Common myeloid progenitor, CD34-positive (primary cell): ENCODE measurements at places on chromosomes 7 and 10.

- DNase-seq = no peak
These were observed 82.6 kb downstream of the JMJD1C start for GRCh38 chr10:63383141-63383540.

DNA sequence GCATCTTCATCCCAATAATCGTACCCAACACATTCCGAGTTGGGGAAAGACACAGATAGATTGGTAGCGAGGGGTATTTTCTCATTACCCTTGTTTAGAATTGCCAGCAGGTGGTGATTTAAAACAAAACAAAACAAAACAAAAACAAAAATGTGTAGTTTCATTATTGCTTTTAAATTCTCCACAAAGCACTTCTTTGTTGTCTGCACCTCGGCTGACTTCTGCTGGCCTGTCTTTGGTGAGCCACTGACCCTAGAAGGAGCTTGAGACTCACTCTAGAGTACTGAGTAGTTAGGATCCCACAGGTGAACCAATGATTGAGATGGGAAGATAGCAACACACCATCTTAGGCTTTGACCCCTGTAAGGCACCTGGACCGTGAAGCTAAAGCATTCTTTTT, 105.4 kb upstream of the BET1 start:
- no peak for DNase-seq

- no peak for DNase-seq
These were observed 94.5 kb downstream of the COL26A1 start for GRCh38 chr7:101457001-101457750.

DNA sequence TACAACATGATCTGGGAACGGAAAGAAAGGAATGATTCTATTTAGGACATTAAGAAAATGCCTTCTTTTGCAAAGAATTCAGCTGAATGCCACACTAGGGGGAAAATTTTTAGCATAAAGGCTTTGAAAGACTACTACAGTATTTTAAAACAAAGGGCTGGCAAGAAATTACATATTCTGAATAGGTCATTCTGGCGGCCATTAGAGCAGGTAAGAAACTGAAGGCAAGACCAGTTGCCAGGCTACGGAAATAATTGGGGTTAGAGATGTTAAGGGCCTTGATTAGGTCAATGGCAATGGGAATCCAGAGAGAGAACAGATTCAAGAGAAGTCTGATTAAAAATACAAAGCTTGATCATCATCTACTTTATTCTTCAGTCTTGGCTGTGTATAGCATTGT, 3.8 kb upstream of the HECTD2 start:
- DNase-seq = no peak

DNA sequence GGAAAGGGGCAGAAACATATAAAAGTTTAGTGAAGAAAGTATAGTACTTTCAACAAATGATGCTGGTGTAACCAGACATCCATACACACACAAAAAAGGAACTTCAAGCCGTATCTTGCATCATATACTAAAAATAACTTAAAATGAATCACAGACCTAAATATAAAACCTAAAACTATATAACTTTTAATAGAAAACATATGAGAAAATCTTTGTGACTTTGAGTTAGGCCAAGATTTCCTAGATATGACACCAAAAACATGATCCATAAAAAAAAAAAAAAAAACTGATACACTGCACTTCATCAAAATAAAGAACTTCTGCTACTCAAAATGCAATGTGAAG, 40.9 kb downstream of the NUDCD3 start:
- DNase-seq = peak; percentile 15

DNA sequence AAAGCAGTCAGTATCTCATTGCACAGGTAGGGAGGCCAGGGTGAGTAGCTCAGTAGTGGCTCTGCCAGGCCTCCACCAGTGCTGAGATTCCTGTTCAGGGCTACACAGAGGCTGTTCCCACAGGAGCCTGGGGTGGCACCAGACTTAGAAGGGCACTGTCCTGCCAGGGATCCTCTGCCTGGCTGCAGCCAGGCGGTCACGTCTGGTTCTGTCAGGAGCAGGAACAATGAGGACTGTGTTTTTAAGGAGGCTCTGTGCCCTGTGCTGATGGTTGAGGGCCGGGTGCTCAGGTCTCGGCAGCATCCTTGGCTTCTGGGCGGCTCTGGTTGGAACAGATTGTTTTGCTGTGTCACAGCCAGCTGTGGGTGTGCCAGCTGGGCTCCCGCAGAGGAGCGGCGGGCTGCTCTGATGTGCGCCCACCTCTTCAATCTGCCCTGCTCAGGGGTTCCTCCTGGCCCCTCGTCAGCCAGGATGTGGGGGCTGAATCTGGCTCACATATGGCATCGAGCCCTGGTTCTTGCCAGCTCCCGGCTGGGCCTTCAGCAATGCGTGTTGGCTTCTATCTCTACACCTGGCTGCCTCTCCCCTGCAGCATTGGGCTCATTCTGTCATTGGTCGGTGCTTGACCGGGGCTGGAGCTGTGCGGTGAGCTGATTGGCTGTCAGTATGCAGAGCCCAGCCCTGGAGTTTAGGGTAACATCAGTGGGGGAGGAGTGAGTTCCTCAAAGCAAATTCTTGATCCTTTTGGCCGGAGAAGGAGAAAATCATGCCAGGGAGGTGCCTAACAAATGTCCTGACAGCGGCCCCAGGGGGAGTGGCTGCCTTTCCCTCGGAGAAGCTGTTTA, 41.2 kb downstream of the TACR2 start:
- peak; percentile 67 for DNase-seq

- DNase-seq = no peak
These were observed 685.3 kb upstream of the GALNT17 start for GRCh38 chr7:70446448-70447143.

DNA sequence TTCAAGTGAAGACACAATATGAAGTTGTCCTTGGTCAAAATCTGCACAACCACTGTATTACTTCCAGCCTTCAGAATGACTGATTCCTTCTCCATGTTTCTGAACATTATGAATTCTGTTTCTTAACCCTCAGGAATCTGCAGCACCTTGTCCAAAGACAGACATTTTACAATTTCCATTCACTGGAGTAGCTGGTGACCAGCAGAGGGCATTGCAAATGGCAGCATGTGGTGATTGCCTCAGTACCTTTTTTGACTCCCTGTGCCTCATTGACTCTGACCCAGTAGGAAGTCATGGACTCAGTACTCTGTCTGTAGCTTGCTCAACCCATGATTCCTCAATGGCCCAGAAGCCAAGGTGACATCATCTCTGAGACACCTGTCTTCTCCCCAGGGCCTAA, 879 bp upstream of the VPS41 start:
- no peak for DNase-seq

GRCh38 chr7:98456866-98457265, 56.0 kb upstream of the BAIAP2L1 start:
- no peak for DNase-seq

DNA sequence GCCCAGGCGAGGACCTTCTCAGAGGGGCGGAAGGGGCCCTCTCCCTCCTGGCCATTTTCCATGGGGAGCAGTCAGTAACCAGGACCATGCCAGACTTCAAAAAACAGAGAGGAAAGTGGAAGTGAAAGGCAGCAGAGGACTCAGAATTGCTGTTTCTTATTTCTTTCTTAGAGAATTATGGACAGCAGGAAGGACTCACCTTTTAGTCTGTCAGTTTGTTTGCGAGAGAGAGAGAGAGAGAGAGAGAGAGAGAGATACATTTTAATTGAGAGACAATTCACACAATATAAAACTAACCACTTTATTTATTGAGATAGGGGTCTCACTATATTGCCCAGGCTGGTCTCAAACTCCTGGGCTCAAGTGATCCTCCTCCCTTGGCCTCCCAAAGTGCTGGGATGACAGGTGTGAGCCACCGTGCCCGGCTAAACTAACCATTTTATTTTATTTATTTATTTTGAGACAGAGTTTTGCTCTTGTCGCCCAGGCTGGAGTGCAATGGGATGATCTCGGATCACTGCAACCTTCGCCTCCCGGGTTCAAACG, 24.5 kb downstream of the SCD start:
- no peak for DNase-seq

DNA sequence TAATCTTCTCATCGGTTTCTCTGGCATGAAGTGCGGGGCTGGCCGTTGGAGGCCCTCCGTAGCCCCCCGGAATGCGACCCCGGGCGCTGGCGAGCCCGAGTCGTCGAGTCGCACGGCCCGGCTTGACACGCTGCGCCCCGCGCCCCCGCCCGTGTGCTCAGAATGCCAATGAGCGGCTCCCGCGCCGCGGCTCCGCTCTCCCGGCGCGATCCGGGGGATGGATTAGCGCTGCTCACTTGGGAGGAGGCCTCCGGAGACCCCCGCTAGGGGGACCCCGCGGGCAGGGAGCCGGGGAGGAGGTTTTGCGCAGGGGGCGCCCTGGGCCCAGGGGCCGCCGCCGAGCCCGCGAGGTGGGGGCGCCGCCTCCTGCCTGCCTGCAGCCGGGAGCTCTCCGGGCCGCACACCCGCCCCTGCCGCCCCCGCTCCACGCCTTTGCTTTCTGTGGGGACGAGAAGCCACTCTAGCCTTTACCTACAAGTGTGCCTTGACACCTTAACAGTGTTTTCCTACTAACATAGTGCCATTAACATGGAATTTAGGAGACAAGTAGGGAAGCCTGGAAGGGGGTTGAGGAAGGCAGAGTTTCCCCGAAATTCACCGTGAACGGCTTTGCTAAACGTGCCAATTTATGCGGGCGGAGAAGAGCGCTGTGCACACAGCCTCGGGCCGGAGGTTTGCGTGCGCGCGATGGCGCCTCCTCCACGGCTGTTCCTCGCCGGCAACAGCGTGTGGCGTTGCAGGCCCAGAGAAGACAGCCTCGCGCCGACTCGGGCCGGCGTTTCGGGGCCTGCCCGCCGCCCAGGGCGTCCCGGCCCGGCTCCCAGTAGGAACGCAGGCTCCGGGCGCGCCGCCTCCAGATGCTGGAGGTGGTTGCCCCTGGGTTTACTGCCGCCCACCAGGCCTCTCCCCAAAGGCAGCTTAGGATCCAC, 7.1 kb downstream of the SHH start:
- DNase-seq = peak; percentile 68

DNA sequence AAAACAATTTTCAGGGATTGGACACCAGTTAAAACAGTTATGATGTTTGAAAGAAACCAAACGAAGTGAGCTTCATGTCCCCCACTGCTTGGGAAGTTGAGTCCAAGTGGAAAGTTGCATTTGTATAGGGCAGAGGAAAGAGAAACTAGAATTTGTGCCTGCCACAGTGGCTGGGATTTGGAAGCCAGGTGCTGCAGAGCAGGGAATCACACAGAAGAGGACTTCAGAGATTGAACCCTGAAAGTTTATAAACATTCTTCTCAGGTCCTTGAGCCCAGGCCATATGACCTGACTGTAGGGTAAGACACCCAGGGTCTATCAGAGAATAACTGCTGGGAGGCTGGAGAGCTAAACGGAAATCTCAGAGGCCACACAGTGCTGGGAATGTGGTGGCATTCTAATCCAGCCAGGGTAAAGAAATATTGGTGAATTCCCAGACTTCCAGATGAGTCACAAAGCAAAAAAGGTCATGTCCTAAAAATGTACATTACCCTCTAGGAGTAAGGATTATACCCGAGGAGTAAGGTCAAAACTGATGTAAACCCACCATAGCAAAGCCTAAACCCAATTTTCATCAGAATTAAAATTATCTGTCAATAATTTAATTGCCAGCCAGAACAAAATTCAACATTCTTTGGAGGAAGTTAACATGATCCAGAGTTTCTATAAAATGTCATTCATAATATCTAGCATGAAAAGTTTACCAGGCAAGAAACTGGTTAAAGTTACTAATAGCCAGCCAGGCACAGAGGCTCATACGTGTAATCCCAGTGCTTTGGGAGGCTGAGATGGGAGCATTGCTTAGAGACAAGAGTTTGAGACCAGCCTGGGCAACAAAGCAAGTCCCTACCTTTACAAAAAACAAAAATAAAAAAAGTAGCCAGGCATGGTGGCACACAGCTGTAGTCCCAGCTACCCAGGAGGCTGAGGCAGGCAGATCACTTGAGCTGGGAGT, 31.2 kb downstream of the TOMM7 start:
- DNase-seq = no peak

GRCh38 chr10:73932620-73933112, 21.7 kb downstream of the PLAU start:
- peak; percentile 70 for DNase-seq

GRCh38 chr10:132382231-132382922, 14.6 kb upstream of the PWWP2B start:
- DNase-seq = no peak

DNA sequence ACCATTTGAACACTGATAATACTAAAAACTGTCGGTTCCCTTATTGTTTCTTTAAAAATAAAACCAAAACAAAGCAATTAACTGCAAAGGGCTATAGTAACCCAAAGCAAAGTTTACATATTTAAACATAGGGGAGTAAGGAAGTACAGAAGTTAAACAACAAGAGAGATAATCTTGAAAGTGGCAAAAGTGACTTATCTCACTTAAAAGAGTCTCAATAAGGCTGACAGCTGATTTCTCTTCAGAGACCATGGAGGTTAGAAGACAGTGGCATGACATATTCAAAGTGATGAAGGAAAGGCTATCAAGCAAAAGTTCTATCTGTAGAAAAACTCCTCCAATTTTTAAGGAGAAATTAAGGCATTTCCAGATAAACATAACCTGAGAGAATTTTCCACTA, 233.5 kb upstream of the HDAC9 start:
- DNase-seq = peak; percentile 16

GRCh38 chr7:155815332-155816191, 3.3 kb upstream of the SHH start:
- DNase-seq = peak; percentile 55

DNA sequence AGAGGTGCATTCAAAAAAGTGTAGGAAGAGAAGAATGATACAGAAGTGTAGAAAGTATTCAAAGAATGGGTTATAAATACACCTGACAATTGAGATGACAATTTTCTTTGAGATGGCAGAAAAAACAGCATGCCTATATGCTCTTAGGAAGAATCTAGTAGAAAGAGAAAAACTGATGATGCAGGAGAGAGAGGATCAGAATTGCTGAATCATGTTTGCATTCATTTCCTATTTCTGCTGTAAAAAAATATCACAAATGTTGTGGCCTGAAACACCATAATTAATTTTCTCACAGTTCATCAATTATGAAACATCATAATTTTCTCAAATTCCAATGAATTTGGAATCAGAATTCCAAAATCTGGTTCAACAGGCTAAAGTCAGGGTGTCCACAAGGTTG, 9.8 kb upstream of the AKR1C1 start:
- peak; percentile 40 for DNase-seq

DNA sequence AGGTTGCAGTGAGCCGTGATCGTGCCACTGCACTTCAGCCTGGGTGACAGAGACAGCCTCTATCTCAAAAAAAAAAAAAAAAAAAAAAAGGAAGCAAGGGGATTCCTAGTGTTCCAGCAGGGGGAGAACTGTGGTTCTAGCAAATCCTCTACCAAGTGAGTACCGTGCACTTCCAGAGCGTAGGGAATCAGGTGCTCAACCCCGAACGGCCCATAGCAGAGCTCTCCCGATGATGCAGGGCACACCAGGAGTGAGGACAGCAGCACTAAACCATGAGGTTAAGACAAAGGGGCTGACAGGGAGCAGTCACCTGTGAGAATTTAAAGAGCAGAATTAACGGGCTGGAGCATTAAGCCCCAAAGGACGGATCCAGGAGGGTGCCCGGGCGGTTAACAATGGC, 173.6 kb downstream of the PTPRN2 start:
- DNase-seq = no peak

- no peak for DNase-seq
These were observed 144.3 kb upstream of the TNS3 start for GRCh38 chr7:47726047-47726726.
